Effector memory CD8-positive, alpha-beta T cell (primary cell): ENCODE measurements at places on chromosomes 16 and 17.

DNA sequence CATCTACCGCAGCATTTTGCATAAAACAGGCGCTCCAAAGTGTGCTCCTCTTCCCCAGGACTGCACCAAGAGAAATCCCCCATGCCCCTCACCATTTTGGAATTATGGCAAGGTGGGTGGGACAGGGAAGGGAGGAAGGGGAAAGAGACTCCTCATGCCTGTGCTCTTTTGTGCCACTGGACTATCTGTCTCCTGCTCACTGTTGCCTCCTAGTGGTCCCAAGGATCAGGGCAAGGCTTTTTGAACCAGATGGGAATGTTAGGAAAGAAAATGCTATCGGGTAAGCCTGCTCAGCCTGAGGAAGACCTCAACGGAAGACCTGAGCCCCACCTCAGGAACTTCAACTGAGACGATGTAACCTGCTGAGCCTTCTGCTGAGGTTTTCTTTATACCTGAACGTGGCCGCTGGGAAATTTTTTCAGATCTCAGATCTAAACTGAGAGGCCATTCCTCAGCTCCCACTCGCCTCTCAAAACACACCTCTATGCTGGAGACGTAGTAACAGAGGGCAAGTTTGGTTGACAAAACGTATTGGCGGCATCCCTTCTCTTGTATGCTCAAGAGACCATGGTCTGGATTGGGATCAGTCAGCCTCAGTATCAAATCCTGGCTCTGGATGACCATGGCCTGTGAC is 58.3 kb downstream of the SPACA3 start:
- peak; percentile 21 for DNase-seq

DNA sequence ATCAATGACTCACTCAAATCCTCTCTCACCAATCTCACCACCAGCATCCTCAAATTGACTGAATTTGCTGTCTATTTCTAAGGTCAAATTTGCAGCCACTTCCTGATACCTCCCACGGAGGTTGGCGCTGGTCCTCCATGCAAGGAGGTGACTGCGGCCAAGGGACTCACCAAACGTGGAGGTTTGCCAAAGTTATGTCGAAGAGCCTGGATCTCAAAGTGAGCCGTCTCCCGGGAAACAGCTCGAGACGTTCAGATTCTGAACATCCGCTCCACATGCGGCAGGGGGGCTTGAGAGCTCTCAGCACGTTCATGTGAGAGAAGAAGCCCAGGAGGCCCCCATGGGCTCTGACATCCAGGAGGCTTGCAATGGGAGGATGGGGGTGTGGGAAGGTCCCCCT is 22.6 kb downstream of the LGALS3BP start:
- DNase-seq, result no peak

GRCh38 chr17:320139-320538 is 32.5 kb downstream of the RPH3AL start:
- DNase-seq, result no peak

DNA sequence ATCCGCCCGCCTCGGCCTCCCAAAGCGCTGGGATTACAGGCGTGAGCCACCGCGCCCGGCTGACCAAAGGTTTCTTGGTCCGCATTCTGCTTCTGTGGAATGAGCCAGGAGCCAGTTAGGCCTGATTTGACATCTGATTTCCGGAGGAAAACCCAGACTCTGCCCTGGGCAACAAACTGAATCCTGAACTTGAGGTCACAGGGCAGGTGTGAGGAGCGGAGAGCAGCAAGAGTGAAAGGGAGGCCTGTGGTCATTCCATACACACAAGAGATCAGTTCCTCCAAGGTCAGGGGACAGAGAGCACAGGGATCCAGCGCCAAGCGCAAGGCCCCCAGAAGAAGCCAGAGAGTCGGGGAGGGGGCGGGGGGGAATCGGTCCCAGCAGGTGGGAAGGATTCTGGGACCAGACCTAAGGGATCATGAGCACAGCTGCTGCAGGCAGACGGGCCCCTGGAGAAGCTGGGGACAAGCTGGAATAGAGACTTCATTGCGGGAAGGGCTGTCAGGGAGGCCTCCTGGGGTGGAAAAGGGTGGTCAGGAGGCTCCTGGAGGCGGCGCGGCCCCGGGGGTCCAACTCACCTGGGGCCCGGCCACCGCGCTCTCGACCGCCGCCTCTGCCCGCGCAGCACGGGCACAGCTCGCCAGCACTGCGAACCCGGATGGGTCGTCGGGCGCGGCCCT is 436 bp downstream of the SHPK start:
- DNase-seq, result no peak

DNA sequence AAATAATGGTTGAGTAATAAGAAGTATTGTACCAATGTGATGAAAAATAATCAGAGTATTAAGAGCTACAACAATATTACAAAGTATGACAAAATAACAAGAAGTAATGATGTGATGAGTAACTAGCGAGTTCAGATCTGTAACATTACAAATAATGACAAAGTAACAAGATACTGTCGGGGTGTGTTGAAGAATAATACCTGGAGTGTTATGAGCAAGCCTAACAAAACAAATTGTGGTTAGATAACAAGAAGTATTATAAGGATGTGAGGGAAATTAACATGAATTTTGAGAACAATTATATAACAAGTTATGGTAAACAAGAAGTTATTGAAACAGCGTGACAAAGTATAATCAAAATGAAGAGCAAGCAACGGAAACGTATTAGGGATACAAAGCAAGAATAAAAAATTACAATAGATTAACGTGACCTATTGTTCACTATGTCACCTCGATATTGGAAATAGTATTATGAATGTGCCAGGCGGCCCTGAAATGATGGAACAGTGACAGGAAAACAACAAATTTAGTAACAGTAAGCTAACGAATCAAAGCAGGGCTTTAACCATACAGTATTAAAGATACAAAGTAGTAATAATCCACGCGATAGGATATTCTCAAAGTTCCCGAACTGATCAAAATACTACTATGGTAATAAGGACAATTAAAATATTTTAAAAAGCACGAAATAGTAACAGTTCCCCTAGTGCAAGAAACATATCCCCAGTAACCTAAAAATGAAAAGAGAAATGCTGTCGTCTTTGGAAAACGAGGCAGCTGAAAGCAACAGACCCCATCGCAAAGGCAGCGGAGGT is 1.6 kb downstream of the TBX4 start:
- DNase-seq, result no peak

DNA sequence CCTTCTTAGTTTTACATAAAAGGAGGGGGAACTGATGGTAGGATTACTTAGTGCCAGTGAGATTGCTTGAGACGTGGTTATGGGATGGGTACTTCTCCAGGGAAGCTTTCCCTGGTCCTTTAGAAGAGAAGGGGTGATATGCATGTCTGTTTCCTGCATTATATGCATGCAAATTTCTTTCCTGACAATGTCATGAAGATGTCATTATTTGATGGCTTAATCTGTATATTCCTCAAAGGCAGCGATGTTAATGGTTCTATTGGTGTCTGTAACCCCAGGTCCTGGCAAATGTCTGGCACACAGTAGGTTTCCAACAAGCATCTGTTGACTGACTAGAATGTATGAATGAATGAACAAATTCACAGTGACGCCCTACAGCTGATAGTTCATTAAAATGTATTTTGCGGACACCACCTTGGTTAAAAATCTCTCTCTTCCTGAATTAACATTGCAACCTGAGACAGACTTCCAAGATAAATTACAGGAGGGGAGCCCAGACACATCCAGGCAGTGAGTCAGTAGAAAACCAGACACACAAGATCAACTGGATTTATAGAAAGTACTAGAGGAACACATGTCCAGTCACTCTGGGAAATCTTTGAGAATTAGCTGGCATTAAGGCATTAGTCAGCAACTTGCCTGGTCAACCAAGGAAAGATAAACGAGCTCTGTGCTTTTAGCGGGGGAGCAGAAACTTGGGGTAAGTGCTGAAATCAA is 293.4 kb downstream of the XYLT1 start:
- DNase-seq, result no peak

GRCh38 chr16:84607694-84608093 is 10.2 kb downstream of the COTL1 start:
- no peak for DNase-seq

- no peak for DNase-seq
Observed at GRCh38 chr17:51908841-51909537, 249.5 kb downstream of the CA10 start.

- DNase-seq, result no peak
Observed at GRCh38 chr17:51706093-51706492, 445.7 kb downstream of the UTP18 start.

DNA sequence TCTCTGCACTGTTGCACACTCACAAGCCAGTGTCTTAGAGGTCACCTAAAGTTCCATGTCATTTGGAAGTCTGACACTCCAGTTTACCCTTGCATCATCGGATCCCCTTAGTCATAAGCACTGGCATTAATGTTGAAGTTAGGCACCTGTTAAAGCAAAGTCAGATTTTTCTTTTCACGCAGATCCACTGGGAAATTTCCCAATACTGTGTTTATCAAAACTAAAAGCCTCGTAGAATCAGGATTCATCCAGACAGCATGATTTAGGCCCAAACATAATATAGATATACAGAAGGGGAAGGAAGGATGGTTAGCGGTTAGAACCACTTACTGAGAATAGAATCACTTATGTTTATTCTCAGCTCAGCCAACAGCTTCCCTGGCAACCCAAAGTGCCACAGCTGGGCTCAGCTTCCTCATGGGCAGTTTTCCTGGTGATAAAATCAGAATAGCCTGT is 30.1 kb upstream of the HAPSTR1 start:
- DNase-seq, result no peak

DNA sequence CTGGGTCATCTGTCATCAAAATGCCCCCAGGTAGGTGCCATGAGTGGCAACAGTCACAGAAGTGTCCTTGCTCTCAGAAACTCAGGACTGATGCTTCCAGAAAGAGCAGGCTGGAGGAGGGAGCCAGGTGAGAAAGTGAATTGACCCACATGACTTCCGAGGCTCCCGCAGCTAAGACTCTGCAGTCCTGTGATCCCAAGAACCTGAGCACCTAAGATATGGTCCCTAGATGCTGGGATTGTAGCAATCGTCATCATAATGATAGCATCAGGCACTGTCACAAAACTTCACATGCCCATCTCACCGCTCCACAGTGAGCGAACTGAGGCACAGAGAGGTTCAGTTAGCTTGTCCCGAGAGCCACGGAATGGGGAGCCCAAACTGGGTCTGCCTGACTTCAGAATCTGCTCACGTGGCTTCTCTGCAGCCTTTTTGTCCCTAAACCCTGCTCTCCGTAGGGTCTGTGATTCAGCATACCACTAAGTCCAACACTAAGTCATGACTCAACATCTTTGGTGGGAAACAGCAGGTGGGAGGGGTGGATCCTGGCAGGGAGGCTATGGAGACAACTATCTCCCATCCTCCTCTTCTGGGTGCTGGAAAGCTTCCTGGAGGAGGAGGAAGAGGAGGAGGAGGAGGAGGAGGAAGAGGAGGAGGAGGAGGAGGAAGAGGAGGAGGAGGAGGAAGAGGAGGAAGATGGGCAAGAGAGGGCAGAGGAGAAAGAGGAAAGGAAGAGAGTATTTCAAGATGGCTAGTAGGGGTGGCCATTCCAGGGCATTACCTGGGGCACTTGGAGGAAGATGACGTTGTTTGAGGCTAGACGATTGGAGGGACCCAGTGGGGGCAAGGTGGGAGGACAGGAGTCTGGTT is 55.5 kb upstream of the DLX4 start:
- no peak for DNase-seq

- no peak for DNase-seq
Observed at GRCh38 chr16:65306300-65306699, 184.4 kb upstream of the CDH11 start.

GRCh38 chr16:72923757-72924156 is 124.2 kb downstream of the ZFHX3 start:
- no peak for DNase-seq

DNA sequence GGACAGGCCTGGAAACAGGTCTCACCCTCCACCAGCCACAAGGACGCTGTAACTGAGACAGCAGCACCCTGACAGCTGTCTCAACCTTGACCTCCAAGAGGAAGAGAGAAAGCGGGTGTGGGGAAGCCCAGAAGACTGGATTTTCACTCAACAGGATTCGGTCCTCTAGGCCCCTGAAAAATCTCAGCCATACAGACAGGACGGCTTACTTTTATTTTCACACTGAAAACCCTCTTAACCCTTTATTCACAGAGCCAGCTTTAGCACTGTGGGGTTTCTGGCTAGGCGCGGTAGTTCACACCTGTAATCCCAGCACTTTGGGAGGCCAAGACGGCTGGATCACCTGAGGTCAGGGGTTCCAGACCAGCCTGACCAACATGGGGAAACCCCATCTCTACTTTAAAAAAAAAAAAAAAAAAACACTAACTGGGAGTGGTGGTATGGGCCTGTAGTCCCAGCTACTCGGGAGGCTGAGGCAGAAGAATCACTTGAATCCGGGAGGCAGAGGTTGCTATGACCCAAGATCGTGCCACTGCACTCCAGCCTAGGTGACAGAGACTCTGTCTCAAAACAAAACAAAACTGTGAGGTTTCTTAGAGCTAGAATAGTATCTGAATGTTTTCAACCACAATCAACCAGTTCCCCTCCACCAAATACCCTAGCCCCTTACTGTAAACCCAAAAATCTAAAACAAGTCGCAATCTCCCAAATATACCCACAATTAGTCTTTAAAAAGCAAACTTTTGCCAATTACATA is 5.3 kb downstream of the ANKRD11 start:
- no peak for DNase-seq
